Mesothelial cell of epicardium (in vitro differentiated cells): ENCODE measurements at places on chromosomes 16 and 17.

GRCh38 chr16:46774743-46775177 lies 26.6 kb upstream of the MYLK3 start:
- H3K4me1 ChIP-seq, result no peaks in the 10 kb centered on the region
- no peak for DNase-seq
- H3K36me3 ChIP-seq, result no peaks in the 10 kb centered on the region
- no peak overlapping the region for H3K4me3 ChIP-seq
- no peaks in the 10 kb centered on the region for H3K27me3 ChIP-seq

- DNase-seq, result no peak
- H3K27me3 ChIP-seq, result no peaks in the 10 kb centered on the region
- H3K4me1 ChIP-seq, result peaks cover 4% of the 10 kb centered on the region
- H3K36me3 ChIP-seq, result peaks cover 11% of the 10 kb centered on the region
Observed at GRCh38 chr16:84340325-84341040, 27.9 kb upstream of the ATP2C2 start.

- H3K27me3 ChIP-seq, result no peaks in the 10 kb centered on the region
- no peak overlapping the region for H3K27ac ChIP-seq
- no peak overlapping the region for H3K4me3 ChIP-seq
- H3K4me1 ChIP-seq, result peaks cover 28% of the 10 kb centered on the region
- no peak for DNase-seq
Observed at GRCh38 chr16:77596261-77596660, 126.1 kb upstream of the NUDT7 start.

- DNase-seq, result no peak
- peaks cover 17% of the 10 kb centered on the region for H3K4me1 ChIP-seq
Observed at GRCh38 chr17:42509841-42510240, 26.2 kb upstream of the NAGLU start.
